ENCODE measurements at places on chromosomes 2 and 18. TPM values are rescaled to one million over a fixed set of nuclear protein-coding genes. Genes with fewer than 3 reads are reported as not detected.

- no peak for DNase-seq
Measured at GRCh38 chr18:5175378-5175777, 21.7 kb downstream of the AKAIN1 start.

- DNase-seq = no peak
Measured at GRCh38 chr2:121129692-121130091, 155.3 kb downstream of the TFCP2L1 start.

- peak; percentile 16 for DNase-seq
Measured at GRCh38 chr18:67766930-67767329, 250.4 kb upstream of the DSEL start.

DNA sequence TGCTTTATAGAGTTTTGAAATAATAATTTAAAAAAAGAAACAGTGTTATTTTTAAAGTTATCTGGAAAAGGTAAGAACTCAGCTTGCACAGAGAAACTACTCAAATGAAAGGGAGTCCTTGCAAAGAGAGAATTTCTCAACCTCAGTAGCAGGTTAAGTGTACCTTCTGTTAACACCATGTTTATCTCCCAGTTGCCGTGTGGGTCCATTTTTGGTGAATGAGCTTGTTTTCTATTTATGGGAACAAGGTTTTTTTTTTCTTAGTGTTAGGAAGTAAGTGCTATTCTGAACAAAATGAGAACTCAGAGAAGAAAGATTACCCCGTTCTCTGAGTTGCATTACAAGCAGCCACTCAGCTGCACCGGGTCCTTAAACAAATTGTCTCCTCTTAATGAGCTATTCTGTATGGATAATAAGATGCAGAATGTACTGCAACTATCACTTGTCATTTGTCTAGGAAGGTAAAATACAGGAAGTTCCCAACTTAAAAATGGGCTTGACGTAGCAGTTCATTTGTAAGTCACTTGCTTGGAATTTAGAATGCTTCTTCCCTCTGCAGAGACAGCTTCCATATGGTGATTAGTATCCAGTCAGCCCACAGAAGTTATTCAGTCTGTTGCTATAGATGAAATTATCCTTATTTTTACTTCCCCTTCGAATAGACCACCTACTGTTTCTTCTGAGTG is 74.9 kb downstream of the LTBP1 start:
- DNase-seq = no peak

DNA sequence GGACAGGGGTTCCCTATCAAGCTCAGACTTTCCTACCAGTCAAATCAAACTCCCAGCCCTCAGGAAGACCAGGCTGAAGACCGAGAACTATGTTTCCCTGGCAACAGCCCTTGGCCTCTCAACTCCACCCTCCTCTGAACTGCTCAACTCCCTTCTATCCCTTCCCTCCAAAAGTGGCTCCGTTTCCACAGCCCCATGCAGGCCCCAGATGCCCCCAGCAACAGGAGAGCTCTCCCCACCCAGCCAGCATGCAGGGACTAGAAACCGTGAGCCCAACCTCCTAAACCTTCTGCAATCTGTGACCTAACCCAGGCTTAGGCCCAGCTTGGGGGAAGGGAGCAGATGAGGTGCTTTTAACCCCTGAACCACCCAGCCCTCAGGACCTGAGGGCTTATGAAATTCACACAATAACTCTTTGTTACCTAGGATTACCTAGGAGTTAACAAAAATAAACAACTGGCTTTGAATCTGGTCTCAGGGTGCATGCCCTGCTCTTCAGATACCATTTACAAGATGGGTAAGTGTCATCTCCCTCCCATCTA is 87.2 kb downstream of the BCL11A start:
- no peak for DNase-seq

- no peak for DNase-seq
Measured at GRCh38 chr2:14621114-14621513, 11.4 kb upstream of the LRATD1 start.

GRCh38 chr2:193868833-193869232 is 1674.1 kb upstream of the TMEFF2 start:
- no peak for DNase-seq

DNA sequence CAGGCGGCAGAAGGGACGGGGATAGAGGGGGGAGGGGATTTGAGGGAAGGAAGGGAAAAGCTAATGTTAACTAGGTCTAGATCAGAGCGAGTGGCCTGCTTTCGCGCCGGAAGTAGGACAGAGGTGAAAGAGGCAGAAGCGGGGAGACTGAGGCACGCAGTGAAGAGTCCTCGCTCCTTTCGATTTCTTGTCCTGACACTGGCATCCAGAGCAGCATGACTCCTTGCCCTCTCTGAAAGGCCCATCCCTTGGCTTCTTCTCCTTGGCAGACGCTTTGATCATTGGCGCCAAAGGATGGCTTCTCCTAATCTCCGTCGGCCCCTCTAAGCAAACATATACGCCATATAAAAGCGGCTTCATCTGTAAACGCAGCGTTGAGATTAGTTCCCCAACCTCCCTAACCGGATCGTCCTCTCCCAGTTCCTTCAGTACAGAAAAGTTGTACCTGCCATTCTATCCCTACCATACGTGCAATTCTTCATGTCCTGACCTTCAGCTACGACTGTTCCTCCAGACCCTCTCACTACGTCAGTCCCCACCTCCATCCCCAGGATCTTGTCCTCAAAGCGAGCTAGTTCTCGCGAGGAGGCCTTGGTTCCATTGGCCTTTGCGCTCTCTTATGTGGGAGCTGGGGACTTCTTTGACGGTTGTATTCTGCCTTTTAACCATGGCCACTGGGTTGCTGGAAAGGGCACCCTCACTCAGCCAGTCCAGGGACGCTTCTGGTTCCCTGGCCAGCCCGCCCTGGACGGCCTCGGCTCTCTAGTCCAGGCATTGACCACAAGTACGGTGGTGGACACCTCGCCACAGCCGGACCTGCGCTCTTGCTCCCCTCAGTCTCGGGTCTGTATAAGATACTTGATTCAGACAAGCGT is 857 bp upstream of the NEUROD1 start:
- DNase-seq = no peak

WDCP gene
- 10.6 TPM for total RNA-seq

OTOS gene
- total RNA-seq = not detected

TRABD2A gene
- total RNA-seq = 0.34 TPM

HOXD4 gene
- total RNA-seq = not detected

OSR1 gene
- total RNA-seq = 2.6 TPM

Measured in Caki2 (cell line).